ENCODE measurements at places on chromosomes 2 and 18.

- no peak for DNase-seq
Measured at GRCh38 chr2:19806591-19806990, 95.2 kb downstream of the TTC32 start.

- DNase-seq, result no peak
Measured at GRCh38 chr2:2597712-2598111, 266.6 kb upstream of the MYT1L start.

DNA sequence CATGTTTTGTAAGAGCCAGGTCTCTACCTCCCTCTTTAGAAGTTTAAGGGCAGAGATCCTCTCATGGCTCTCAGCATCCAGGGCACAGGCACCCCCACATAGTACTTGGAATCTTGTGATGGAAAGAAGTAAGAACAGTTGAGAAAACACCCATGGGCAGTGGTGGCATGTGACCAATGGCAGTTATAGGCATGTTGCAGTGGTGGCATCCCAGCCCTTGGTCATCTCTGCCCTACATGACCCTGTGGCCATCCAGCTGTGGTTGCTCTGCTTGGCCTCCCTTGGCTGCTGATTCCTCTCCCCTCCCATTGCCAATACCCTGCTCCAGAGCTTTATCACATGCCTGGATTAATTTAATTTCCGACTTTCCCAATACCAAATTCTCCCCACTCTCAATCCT lies 13.3 kb upstream of the MSH2 start:
- no peak for DNase-seq

DNA sequence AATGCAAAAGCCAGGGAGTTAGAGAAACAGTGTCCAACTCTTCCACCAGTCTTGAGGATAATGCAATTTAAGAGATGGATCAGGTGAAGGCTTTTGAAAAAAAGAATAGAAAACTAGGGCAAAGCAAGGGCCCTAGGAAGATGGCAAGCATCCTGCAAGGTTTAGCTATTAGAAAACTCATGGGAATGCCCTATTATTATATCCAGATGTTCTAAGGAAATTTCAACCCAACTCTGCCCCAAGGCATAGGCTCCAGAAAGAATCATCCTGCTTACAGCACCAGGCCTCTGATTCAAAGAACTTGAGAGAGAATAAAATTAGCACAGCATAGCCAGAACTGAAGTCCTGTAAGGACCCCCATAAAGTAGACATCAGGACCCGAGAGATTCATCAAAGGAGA lies 68.1 kb downstream of the EN1 start:
- DNase-seq, result no peak

- no peak for DNase-seq
Measured at GRCh38 chr18:55401638-55402191, 186.3 kb downstream of the TCF4 start.
